ENCODE measurements at places on chromosomes 3 and 15. TPM values are rescaled to one million over a fixed set of nuclear protein-coding genes. Genes with fewer than 3 reads are reported as not detected.

- no peak for DNase-seq
- H3K36me3 ChIP-seq: no peaks in the 10 kb centered on the region
- H3K4me1 ChIP-seq: no peaks in the 10 kb centered on the region
- no peak overlapping the region for H3K27ac ChIP-seq
- no peak overlapping the region for H3K4me3 ChIP-seq
Measured at GRCh38 chr3:143884861-143885260, 36.6 kb upstream of the SLC9A9 start.

- DNase-seq: no peak
- no peaks in the 10 kb centered on the region for H3K4me1 ChIP-seq
- H3K4me3 ChIP-seq: no peak overlapping the region
- no peaks in the 10 kb centered on the region for H3K27me3 ChIP-seq
- H3K36me3 ChIP-seq: no peaks in the 10 kb centered on the region
- H3K27ac ChIP-seq: no peak overlapping the region
Measured at GRCh38 chr15:29682361-29682760, 139.9 kb downstream of the TJP1 start.

MRPL3 gene
- 63.7 TPM for total RNA-seq

GRCh38 chr3:45345846-45346580 is 42.4 kb upstream of the LARS2 start:
- H3K4me3 ChIP-seq: no peak overlapping the region
- no peak overlapping the region for H3K27ac ChIP-seq
- no peaks in the 10 kb centered on the region for H3K27me3 ChIP-seq
- DNase-seq: no peak
- no peaks in the 10 kb centered on the region for H3K4me1 ChIP-seq

BOC gene
- total RNA-seq: 107 TPM

GRCh38 chr3:51686512-51687215 is 15.6 kb downstream of the TEX264 start:
- DNase-seq: no peak
- H3K4me3 ChIP-seq: no peak overlapping the region
- peak overlapping the region; percentile 69 for H3K27ac ChIP-seq
- H3K4me1 ChIP-seq: no peaks in the 10 kb centered on the region
- no peaks in the 10 kb centered on the region for H3K36me3 ChIP-seq

EBLN2 gene
- 13.3 TPM for total RNA-seq

GRCh38 chr3:149474250-149474817 is at the start of gene TM4SF4:
Gene TM4SF4 (plus strand): TSS chr3:149474697. CDS start chr3:149474878, 181 bp downstream.
- H3K27me3 ChIP-seq: no peaks in the 10 kb centered on the region
- H3K27ac ChIP-seq: peak within 1 kb of the TSS; percentile 43
- H3K36me3 ChIP-seq: no peaks in the 10 kb centered on the region

DNA sequence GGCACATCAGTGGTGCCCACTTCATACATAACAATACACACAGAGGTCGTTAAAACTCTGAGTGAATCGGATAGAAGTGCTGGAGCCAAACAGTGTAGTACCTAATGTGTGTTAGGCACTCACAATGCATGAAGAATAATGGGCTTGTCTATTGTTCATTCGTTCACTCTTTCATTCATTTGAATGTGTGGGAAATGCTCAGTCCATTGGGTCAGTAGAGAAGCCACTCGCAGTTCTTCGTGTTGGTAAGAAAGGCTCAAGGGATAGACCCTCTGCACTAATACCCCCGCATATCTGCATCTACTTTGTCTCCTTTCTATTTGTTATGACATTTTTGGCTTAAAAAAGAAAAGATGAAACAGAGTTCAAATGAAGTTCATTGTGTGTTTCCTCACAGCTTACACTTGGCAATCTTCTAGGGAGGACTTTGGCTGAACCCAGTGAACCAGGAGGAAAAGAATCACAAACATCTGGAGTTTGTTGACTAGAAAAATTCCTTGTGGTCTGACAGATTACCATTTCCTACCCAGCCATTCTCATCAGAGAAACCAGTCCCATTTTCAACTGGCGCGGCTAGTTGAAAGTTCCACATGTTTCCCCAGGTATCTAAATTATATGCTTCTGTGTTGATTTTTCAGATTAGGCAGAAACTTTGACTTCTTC is 32.8 kb upstream of the MFSD1 start:
- H3K4me3 ChIP-seq: no peak overlapping the region
- H3K4me1 ChIP-seq: peaks cover 37% of the 10 kb centered on the region
- peak; percentile 47 for DNase-seq

GRCh38 chr15:76737573-76737972 is 167.6 kb downstream of the SCAPER start:
- H3K36me3 ChIP-seq: no peaks in the 10 kb centered on the region
- no peak overlapping the region for H3K4me3 ChIP-seq
- no peaks in the 10 kb centered on the region for H3K27me3 ChIP-seq
- no peaks in the 10 kb centered on the region for H3K4me1 ChIP-seq
- H3K27ac ChIP-seq: no peak overlapping the region

DNA sequence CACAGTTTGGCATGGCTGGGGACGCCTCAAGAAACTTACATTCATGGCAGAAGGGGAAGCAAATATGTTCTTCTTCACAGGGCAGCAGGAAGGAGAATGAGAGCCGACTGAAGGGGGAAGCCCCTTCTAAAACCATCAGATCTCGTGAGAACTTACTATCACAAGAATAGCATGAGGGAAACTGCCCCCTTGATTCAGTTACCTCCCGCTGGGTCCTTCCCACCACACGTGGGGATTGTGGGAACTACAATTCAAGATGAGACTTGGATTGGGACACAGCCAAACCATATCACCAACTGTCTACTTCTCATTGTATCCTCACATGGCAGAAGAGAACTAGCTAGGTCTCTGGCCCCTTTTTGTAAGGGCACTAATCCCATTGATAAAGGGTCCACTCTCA is 30.5 kb downstream of the CCDC32 start:
- no peak overlapping the region for H3K4me3 ChIP-seq
- no peaks in the 10 kb centered on the region for H3K27me3 ChIP-seq
- DNase-seq: no peak
- H3K36me3 ChIP-seq: no peaks in the 10 kb centered on the region

PTPN9 gene
- 5.6 TPM for total RNA-seq

DNA sequence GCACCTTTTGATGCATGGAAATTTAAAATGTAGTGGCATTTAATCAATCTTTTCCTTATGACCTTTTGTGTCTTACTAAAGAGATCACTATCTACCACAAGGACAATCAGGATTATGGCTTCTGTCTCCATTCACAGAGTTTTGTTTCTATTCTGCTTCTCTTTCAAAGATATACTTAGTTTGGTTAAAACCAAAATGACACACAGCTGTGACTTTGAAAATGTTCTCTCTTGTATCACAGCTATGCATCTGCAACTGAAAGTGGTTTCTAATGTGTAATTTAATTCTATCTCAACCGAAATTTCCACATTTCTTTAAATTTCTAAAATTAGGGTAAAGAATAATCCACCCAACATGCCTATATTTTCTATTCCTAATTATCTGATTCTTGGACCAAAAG is 27.7 kb downstream of the HLTF start:
- no peaks in the 10 kb centered on the region for H3K4me1 ChIP-seq
- H3K36me3 ChIP-seq: no peaks in the 10 kb centered on the region
- no peak overlapping the region for H3K4me3 ChIP-seq

DNA sequence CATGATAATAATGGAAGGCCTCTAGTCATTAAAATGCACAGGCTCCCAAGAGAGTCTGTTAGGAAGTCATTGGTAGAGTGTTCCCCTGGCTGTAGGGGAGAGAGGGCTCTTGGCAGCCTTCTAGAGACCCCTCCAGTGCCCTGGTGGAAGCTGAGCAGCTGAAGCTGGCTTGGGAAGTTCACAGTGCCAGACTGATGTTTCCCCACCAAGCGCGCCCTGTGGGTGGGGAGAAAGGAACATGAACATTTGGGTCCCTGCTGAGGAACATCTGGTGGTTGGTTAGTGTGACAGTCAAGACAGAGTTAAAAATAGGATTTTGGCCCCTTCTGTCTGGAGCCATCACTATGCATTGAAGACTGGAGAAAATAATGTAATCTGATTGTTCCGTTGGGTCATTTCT is 37.1 kb upstream of the RGMA start:
- no peaks in the 10 kb centered on the region for H3K27me3 ChIP-seq
- no peak for DNase-seq
- no peaks in the 10 kb centered on the region for H3K36me3 ChIP-seq
- H3K27ac ChIP-seq: no peak overlapping the region

- H3K36me3 ChIP-seq: peaks cover 3% of the 10 kb centered on the region
- H3K27ac ChIP-seq: no peak overlapping the region
- H3K4me3 ChIP-seq: no peak overlapping the region
- H3K27me3 ChIP-seq: no peaks in the 10 kb centered on the region
- no peaks in the 10 kb centered on the region for H3K4me1 ChIP-seq
- no peak for DNase-seq
Measured at GRCh38 chr3:23592961-23593931, 212.5 kb upstream of the UBE2E1 start.

DNA sequence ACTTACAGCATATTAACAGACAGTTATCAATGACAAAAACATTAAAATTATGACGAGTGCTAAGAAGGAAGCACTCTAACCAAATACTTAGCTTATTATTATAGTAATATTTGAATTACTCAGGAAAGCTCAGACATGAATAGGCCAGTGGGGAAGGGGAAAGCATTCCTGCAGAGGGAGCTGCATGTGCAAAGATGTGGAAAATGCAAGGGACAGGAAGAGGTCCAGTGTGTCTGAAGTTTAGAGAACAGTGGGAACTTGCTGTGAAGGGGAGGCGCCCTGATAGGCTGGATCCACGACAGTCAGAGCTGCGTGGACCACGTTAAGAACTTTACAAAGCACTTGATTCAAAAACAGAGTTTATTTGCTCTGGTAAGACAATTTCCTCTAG is 1.2 kb upstream of the SPICE1 start:
- H3K4me1 ChIP-seq: no peaks in the 10 kb centered on the region
- no peaks in the 10 kb centered on the region for H3K36me3 ChIP-seq
- no peak overlapping the region for H3K4me3 ChIP-seq
- H3K27me3 ChIP-seq: no peaks in the 10 kb centered on the region
- DNase-seq: no peak

DNA sequence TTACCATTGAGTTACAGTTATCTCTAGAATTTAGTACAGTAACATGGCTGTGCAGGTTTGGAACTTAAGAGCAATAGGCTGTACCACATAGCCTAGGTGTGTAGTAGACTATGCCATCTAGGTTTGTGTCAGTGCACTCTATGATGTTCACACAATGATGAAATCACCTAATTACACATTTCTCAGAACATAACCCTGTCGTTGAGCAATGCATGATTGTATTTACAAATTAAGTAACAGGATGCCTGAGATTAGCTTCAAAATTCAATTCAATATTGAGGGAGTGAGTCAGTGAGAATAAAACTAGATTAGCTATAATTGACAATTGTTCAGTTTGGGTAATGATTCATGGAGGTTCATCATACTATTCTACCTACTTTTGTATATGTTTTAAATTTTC is 633.8 kb downstream of the IGSF11 start:
- no peak for DNase-seq
- H3K4me3 ChIP-seq: no peak overlapping the region
- no peaks in the 10 kb centered on the region for H3K4me1 ChIP-seq
- H3K27me3 ChIP-seq: no peaks in the 10 kb centered on the region
- no peak overlapping the region for H3K27ac ChIP-seq
- no peaks in the 10 kb centered on the region for H3K36me3 ChIP-seq

DNA sequence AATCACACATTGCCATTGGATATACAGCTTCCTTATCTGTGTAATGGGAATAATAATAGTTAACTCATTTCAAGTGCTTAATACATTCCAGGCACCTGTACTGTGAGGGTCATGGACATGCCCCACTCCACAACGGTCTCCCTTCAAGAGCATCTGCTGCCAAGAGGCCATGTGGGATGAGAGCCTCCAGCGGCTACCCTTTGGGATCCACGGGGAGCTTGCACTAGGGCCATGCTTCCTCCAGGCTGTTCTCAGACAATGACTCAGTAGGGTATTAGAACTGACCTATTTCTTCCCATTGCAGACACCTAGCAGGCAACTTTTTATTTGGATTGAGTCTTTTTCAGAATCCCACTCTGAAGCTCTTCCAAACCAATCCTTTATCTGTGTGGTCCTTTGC is 1078.9 kb downstream of the TUSC7 start:
- no peaks in the 10 kb centered on the region for H3K4me1 ChIP-seq
- no peak overlapping the region for H3K4me3 ChIP-seq
- H3K36me3 ChIP-seq: no peaks in the 10 kb centered on the region
- no peak for DNase-seq
- no peaks in the 10 kb centered on the region for H3K27me3 ChIP-seq

- H3K27ac ChIP-seq: no peak overlapping the region
- H3K4me1 ChIP-seq: no peaks in the 10 kb centered on the region
- H3K4me3 ChIP-seq: no peak overlapping the region
- no peak for DNase-seq
- H3K27me3 ChIP-seq: no peaks in the 10 kb centered on the region
Measured at GRCh38 chr3:61814674-61815073, 253.3 kb downstream of the PTPRG start.

DNA sequence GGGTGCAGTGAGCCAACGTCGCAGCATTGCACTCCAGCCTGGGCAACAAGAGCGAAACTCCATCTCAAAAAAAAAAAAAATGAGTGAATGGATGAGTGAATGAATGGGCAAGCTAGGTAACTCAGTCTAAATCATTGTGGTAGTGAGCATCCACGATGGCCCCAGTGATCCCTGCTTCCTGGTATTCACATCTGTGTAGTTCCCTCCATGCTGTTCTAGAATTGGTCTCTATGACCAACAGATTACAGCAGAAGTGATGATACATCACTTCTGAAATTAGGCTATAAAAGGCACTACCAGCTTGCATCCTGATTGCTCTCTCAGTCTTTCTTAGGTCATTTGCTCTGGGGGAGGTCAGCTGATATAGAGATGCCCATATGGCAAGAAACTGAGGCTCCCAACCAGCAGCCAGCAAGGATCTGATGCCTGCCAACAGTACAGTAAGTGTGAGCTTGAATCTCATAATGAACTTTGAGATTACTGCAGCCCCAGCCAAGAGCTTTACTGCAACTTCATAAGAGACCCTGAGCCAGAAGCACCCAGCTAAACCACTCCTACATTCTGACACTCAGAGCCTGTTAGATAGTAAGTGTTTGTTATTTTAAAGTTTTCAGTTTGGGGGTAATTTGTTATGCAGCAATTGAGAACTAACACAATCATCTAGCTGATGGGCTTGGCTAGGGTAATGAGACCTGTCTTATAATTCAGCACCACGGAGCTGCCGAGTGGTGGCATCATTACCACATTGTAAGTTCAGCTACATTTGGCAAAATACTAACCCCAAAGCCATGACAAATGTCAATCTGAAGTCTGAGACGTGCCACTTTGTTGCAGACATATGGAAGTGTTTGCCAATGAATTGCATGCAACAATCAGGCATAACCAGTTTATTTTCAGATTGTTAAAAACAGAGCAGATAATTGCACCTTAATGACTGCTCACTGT is 53.0 kb downstream of the KLHL6 start:
- DNase-seq: no peak
- no peak overlapping the region for H3K27ac ChIP-seq

- DNase-seq: peak; percentile 22
- H3K27ac ChIP-seq: no peak overlapping the region
- H3K4me3 ChIP-seq: no peak overlapping the region
- no peaks in the 10 kb centered on the region for H3K4me1 ChIP-seq
- H3K36me3 ChIP-seq: no peaks in the 10 kb centered on the region
Measured at GRCh38 chr15:56496635-56497034, 31.7 kb upstream of the MNS1 start.

GRCh38 chr3:55097441-55097840 is 169.6 kb upstream of the LRTM1 start:
- H3K27me3 ChIP-seq: no peaks in the 10 kb centered on the region
- DNase-seq: no peak
- no peak overlapping the region for H3K4me3 ChIP-seq
- no peaks in the 10 kb centered on the region for H3K36me3 ChIP-seq
- H3K4me1 ChIP-seq: no peaks in the 10 kb centered on the region

Measured in uterus (tissue), 4 donors.